ENCODE measurements at places on chromosomes 7 and 10. TPM values are rescaled to one million over a fixed set of nuclear protein-coding genes. Genes with fewer than 3 reads are reported as not detected.

- DNase-seq: no peak
Measured at GRCh38 chr10:44966816-44967509, 7.4 kb downstream of the RASSF4 start.

The RAMP3 gene
- total RNA-seq: 0.85 TPM

DNA sequence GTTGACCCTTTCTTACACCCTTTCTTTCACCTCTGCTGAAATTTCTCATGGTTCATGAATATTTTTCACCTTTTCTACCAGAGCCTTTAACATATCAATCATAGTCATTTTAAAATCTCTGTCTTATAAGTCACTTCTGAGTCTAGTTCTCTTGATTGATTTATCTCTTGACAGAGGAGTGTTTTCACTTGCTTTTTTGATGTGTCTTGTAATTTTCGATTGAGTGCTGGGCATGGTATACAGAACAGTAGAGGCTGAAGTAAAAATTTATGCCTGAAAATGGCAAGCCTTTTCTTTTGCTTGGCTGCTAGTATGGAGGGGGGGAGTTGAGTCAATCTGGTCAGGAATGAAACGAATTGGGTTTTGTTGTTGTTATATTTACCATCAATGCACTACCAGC, 41.2 kb upstream of the NPTX2 start:
- DNase-seq: no peak

The TAS2R3 gene
- total RNA-seq: 1.5 TPM

DNA sequence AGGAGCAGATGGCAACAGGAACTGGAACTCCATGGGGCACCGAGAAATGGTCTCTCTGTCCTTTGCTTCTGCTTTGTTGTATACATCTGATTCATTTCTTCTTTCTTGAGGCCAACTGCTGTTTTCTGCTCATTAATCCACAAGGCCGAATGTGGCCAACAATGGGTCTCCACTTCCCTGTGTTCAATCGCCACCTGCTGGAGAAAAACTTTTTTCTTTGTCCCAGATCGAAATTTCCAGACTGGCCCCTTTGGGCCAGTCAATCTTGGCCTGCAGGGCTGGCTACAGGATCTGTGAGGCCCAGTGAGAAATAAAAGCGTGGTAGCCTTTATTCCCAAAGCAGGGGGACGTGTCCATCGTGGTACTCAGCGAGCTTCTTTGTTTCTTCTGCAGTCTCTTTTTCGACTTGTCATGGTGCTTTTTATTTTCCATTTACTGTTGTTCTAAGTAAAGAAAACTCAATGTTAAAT, 58.8 kb downstream of the PARP12 start:
- DNase-seq: peak; percentile 49

DNA sequence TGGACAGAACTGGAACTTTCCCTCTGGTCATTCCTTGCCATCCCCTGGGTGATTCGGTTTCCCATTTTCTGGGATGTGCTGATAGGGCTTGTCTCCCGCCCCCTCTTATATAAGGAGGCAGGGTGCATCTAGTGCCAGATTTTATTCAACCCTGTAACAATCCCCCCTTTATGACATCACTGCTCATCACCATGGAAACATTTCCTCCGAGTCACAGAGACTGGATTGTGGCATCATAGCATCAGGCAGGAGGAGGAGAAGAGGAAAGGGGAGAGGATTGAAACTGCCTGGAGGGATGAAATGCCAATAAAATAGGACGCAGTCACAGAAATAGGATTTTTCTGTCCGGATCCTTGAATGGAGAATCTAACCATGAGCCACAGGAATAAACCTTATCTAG, 25.0 kb downstream of the SORCS3 start:
- DNase-seq: no peak

The CYP3A4 gene
- 0.33 TPM for total RNA-seq

The MBLAC1 gene
- 3.0 TPM for total RNA-seq

DNA sequence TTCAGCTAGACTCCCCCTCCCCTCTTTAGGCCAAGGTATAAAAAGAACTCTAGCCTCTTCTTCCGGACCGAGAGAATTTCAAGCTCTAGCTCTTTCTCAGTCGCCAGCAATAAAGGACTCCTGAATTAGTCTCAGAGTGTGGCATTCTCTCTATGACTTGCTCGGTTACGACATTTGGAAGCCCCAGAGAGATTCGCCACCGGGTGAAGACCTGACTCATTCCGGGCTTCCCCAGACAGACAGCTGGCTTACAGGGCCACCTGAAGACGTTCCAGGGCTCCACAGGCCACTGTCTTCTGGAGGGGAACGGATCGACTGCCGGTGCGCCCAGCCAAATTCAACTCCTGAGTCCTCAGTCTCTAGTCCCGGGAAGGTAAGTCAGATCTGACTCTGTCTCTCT, at the start of gene AKR1B15:
TSS of gene AKR1B15 (plus strand) at position 234 of the 400 bp plus-strand sequence. CDS start 15,510 bp downstream, outside the sequence.
- no peak for DNase-seq

The CPED1 gene
- 0.44 TPM for total RNA-seq

GRCh38 chr10:30734901-30735300, 105.3 kb upstream of the LYZL2 start:
- DNase-seq: no peak

GRCh38 chr10:13219685-13220670, 14.2 kb downstream of the UCMA start:
- DNase-seq: peak; percentile 53

The CABCOCO1 gene
- total RNA-seq: not detected

DNA sequence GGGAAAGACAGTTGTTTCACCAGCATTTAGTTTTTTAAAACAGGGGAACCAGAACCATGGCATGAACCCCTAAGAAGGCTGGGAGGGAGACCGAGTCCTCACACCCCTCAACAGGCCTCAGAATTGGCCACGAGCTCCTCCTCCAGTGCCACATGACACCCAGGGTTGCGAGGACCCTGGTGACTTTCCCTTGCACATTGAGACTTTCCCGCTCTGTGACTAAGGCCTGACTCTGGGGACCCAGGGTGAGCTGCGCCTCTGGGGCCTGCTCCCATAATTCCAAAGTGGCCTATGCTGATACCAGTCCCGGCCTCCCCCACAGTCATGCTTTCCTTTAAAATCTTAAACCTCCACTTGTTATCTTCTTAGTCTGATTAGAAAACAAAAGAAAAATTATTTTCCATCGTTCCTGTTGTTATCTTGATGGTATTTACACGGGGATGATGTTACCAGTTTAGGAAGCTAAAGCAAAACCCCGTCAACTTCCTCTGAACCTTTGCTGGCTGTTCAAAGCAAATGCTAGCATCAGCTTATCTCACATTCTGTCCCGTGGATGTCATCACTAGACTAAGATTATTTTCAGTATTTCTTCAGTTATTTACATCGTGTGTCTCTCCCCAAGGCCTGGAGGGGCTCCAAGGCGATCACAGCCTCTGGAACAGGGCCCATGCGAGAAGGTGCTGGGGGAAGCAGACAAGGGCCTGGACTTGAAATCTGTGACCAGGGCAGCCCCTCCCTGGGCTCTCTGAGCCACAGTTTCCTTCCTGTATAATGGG, 42.1 kb downstream of the FAM53B start:
- no peak for DNase-seq

- no peak for DNase-seq
Measured at GRCh38 chr10:124586142-124586541, 124.5 kb downstream of the LHPP start.

The PHKG1 gene
- not detected for total RNA-seq

DNA sequence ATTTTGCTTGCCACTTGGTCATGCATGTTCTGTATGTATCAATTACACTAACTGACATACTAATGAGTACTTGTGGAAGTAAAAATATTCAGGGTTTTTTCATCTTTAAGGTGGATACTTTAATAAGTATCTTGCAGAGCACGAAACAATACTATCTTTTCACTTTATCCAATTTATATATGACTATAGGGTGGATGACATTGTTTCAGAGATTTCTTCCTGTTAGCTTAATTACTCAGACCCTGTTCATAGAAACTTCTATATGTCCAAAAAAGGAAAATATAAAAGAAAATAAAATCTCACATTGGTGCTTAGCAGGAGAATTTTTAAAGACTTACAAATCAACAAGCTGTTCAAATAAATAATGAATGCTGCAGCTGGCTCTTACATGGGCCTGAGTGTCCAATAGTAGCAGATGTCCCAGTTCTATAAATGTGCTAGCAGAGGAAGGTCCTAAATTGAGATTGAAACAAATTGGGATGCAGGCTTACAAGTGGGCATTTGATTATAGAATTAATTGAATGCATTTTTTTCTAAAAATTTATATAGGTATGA, 91.5 kb upstream of the THSD7A start:
- no peak for DNase-seq

DNA sequence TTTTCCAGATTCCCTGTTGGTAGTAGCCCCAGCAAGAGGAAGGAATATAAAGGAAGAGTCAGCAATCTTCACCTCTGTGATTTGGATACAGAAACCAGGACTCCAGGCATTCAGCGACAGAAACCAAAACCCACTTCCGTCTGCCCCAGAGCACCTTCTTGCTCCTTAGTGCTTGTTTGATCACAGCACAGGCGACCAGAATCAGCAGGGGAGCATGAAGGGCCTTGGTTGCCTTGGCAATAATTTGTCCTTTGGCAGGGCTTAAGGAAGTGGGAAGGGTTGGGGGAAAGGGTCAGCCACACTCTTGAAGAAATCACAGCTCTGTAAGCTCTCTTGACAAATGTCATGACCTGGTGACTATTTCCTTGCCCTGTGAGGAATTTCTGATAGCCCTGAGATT, 379.6 kb downstream of the OTUD1 start:
- DNase-seq: no peak

- DNase-seq: no peak
Measured at GRCh38 chr7:76189276-76189675, 12.4 kb upstream of the SRRM3 start.

GRCh38 chr10:27664461-27664860, 81.2 kb downstream of the MKX start:
- no peak for DNase-seq

DNA sequence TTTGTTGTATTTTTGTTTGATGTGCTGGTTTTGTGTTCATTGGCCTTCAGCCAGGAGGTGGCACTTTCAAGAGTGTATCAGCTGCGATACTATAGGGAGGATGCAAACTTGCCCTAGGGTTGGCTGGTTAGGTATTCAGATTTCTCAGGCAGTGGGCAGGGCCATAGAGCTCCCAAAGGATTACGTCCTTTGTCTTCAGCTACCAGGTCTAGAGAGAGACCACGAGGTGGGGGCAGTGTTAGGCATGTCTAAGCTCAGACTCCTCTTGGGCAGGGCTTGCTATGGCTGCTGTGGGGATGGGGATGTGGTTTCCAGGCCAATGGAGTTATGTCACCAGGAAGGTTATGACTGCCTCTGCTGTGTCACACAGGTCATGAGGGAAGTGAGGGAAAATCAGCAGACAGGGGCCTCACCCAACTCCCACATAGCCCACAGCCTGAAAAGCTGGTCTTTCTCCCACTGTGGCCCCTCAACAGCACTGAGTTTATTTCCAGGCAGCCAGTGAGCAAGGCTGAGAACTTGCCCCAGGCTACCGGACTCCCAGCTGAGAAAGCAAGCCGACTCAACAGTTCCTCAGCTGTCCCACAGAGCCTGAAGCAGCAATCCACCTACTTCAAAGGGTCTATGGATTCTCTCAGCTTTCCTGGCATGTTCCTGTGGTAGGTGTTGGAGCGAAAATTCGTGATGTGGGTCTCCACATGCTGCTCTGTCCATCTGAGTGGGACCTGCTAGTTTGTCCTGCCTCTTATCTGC, 227.4 kb upstream of the COBL start:
- DNase-seq: no peak

DNA sequence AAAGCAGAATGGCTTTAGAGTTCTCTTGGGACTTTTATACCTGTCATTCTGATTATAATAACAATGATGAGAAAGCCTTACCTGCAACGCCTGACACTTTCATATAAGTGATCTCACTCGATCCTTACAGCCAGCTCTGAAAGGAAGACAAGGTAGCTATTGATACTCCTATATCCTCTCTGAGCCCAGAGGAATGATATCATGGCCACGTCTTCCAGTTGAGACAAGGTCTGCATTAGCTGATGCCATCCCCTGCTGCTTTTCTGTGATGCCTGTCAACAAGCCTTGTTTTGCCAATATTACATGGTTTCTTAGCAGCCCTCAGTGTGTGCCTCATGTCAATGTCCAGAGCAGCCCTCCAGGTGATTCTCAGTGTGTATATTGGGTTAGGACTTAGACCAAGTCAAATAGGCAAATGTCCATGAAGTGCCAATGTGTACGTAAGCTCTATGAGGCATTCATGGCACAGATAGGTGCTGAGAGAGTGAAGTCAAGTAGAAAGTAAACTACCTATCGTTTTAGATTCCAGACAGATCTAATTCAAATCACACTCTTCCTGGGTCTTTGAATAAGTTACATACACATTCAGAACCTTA, 405.9 kb downstream of the ADRA2A start:
- no peak for DNase-seq

- DNase-seq: no peak
Measured at GRCh38 chr10:116151076-116151475, 121.9 kb downstream of the GFRA1 start.

- DNase-seq: no peak
Measured at GRCh38 chr10:50025627-50026026, 37.4 kb downstream of the AGAP6 start.

The GSAP gene
- 1.6 TPM for total RNA-seq

DNA sequence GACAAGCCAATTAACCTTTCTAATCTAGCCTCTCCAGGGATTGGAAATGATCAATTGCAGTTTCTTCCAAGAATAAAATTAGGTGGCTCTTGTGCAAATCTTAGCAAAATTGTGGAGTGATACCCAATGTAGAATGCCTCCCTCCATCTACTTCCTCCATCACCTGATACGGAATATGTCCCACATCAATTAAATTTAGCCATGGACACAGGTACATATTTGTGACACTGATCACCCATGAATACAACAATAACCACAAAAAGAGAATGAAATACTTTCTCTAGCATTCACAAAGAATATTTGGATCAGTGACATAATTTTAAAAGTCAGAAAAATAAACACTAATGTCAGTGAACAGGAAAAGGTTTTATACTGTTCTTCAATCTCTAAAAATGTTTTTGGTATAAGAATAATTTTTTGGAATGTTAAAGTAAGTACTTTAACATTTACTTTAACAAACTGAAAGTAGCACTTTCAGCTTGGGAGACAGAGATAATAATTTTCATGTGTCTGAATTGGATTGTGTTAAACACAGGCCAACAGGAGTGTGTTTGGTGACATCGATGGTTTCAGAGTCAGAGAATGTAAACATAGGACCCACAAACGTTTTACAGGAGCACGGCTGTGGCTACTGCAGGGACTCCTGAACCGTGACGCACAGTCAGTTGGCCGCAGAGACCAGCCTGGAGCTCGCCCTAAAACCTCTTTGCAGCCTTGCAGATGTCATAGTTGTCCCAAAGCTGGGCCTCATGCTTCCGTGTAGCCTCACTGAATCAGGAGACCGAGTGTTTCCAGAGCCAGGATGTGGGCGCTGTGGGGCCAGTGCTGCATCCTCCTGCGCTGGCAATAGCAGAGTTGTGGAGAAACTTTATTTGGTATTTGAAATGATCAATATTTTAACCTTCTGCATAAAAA, 7.2 kb downstream of the RBM20 start:
- no peak for DNase-seq
